ENCODE measurements at places on chromosomes 13 and 19. TPM values are rescaled to one million over a fixed set of nuclear protein-coding genes. Genes with fewer than 3 reads are reported as not detected.

Gene IGFL4
- total RNA-seq: under 0.01 TPM

Gene CLEC4M
- total RNA-seq: not detected

Gene RASL11A
- total RNA-seq: 18.8 TPM

Gene ZNF439
- total RNA-seq: 6.7 TPM

Gene RNF225
- not detected for total RNA-seq

Gene PSG1
- total RNA-seq: 0.62 TPM

Gene DIAPH3
- 9.6 TPM for total RNA-seq

Gene ITGBL1
- 56.5 TPM for total RNA-seq

Measured in uterine smooth muscle cell (primary cell).